ENCODE measurements at places on chromosomes 16 and 17.

GRCh38 chr17:4519361-4519788 is 20.7 kb downstream of the SPNS2 start:
- no peaks in the 10 kb centered on the region for H3K27me3 ChIP-seq
- no peak overlapping the region for H3K4me3 ChIP-seq
- H3K36me3 ChIP-seq: no peaks in the 10 kb centered on the region
- DNase-seq: no peak
- H3K27ac ChIP-seq: no peak overlapping the region

- no peak for DNase-seq
- peaks cover 16% of the 10 kb centered on the region for H3K4me1 ChIP-seq
- no peak overlapping the region for H3K27ac ChIP-seq
- H3K27me3 ChIP-seq: peaks cover 27% of the 10 kb centered on the region
- no peaks in the 10 kb centered on the region for H3K36me3 ChIP-seq
These were observed 3.1 kb upstream of the CD300LD start for GRCh38 chr17:74595037-74595750.

DNA sequence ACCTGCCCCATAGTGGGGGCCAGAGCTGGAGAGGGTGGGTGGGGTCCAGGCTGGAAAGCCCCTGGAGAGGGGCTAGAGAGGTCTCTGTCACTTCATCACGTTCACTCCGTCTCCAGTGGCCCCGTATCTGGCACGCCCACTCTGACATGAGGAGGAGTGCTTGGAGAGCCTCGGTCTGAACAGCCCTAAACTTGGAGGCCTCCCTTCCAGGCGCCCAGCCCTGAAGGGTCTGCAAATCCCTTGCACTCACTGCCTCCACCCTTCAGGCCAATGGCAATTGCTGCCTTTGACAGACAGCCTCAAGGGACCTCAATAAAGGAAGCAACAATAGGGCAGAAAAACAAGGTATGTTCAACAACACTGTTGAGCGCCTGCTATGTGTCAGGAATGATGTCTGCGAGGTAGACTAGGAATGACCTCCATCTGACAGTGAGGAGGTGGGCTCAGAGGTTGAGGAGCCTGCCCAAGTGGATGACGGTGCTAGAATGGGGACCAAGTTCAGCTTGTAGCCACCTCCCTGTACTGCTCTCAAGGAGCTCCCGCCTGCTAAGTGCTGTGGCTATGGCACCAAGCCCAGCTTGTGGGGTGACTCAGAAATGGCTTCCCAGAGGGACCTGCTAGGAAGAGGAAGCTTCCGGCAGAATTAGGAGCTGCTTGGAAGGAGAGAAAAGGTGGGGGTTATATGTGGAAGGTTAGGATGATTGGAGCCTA is 2.9 kb upstream of the EPX start:
- peaks cover 3% of the 10 kb centered on the region for H3K4me1 ChIP-seq
- H3K27me3 ChIP-seq: peaks cover 15% of the 10 kb centered on the region
- no peak for DNase-seq
- H3K36me3 ChIP-seq: no peaks in the 10 kb centered on the region
- H3K27ac ChIP-seq: no peak overlapping the region

- no peaks in the 10 kb centered on the region for H3K36me3 ChIP-seq
- no peaks in the 10 kb centered on the region for H3K4me1 ChIP-seq
- DNase-seq: no peak
- no peak overlapping the region for H3K4me3 ChIP-seq
- no peak overlapping the region for H3K27ac ChIP-seq
These were observed 21.8 kb downstream of the TMC5 start for GRCh38 chr16:19439483-19439882.

Measured in activated CD4-positive, alpha-beta memory T cell treated with anti-CD3 and anti-CD28 coated beads for 36 hours (primary cell).